ENCODE measurements at places on chromosomes 6 and 20.

DNA sequence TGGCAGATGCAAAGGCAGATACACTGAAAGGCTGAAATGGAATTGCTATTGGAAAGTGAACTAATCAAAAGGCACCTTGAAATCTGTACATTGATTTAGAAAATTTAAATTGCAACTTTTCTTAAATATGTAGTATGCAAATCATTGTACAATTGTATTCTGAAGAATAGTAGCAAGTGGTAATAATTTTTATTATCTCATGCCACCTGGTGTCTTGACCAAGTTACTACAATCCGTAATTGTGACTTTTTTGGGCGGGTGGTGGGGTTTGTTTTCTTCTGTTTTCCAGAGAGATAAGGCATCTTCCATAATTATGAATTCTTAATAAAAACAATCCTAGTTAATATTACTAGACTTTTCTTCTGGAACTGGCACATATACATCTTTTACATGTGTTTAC is 12.5 kb upstream of the BCKDHB start:
- no peak for DNase-seq

- DNase-seq: no peak
Measured at GRCh38 chr20:362271-363254, 15.7 kb downstream of the NRSN2 start.

DNA sequence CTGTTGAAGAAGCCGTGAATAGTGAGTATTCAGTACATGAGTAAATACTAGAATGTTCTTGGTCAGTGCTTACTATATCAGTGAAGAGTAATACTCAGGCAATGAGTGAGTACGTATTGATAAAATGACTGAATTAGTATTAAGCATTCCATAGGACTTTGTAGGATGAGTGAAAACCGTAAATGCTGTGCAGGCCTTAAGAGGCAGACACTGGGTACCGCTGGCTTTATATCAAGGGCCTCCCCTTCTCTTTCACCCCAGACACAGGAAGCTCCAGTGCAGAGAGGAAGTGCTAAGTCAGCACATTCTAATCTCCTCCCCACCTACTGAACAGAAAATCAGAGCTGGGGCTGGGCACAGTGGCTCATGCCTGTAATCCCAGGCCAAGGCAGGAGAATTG is 24.2 kb downstream of the POFUT1 start:
- no peak for DNase-seq

DNA sequence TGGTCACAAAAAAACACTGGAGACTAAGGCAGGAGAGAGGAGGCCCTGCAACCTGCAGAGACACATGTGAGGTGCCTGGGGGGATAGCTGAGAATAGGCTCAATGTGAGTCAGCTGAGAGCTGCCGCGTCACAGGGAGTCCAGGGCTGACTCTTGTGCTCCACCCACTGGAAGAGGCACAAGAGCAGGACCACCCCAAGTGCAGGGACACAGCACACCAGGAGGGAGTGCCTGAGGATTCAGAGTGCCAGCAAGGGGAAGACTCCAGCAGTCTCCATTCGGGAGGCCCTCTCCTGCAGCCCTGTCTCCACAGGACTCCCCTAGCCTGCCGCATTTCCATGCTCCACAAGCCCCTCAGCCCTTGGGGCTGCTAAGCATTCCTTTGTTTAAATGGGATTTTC is 105.5 kb downstream of the HUS1B start:
- no peak for DNase-seq

DNA sequence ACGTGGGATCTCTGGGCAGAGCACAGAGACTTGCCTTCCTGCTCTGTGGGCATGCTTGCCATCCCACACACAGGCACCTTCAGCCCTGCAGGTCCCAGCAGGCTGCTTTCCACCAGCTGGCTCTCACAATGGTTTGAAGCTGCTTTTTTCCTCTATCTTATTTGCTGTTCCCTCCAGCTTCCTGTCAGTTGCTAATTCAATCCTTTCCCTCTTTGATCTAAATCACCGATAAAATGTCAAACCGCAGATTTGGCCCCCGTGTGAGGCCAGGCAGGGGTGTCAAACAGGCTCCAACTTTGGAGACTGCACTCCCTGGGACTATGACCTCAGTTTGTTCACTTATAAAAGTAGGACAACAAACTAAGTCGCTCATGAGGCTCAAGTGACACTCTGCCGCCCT is 40.6 kb upstream of the PCMTD2 start:
- DNase-seq: no peak

GRCh38 chr6:14852375-14852774 is 393.5 kb upstream of the JARID2 start:
- DNase-seq: no peak

DNA sequence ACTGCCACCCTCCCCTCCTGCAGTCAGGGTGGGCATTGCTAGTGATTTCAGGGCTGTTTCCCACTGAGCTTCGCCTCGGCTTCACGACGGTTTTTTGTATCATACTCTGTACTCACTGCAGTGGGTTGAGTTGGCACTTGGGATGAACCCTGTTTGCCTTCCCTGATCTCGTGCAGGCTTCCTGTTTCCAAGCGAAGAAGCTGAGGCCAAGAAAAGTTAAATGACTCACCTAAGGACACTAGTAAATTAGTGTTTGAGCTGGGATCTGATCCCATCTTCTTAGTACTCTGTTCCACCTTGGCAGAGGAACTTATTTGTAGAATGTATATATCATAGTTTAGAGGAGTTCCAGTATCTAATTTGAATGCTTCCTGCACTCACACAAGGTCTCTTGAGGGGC is 50.3 kb upstream of the VSTM2L start:
- DNase-seq: no peak

DNA sequence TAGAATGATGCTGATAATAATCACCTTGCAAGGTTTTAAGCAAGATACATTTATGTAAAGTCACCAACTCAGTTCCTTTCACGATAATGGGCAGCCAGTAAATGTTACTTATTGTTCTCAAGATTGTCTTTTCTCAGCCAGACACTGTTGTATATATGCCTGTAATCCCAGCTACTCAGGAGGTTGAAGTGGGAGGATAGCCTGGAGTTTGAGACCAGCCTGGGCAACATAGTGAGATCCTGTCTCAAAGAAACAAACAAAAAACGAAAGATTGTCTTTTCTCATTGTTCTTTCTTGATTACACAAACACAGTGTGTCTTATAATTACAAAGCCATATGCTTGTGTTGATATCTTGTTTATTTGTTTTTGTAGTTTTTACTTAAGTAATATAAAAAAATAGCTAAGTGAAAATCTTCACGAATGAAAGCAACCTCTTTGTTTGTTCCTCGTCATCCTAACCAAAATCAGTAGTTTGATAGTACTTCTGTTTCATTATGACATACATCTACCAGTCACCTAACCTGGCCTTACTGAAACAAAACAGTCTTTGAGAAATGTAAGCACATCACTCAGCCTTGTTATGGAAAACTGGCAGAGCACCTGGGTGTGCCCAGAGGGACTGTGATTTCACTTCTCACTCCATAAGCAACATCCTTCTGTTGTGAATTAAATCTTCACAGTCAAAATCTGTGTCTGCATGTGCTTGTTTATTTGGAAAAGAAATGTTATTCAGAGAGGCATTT is 436.2 kb upstream of the SOX4 start:
- no peak for DNase-seq

- DNase-seq: no peak
Measured at GRCh38 chr6:149842331-149842730, 21.8 kb downstream of the LRP11 start.

DNA sequence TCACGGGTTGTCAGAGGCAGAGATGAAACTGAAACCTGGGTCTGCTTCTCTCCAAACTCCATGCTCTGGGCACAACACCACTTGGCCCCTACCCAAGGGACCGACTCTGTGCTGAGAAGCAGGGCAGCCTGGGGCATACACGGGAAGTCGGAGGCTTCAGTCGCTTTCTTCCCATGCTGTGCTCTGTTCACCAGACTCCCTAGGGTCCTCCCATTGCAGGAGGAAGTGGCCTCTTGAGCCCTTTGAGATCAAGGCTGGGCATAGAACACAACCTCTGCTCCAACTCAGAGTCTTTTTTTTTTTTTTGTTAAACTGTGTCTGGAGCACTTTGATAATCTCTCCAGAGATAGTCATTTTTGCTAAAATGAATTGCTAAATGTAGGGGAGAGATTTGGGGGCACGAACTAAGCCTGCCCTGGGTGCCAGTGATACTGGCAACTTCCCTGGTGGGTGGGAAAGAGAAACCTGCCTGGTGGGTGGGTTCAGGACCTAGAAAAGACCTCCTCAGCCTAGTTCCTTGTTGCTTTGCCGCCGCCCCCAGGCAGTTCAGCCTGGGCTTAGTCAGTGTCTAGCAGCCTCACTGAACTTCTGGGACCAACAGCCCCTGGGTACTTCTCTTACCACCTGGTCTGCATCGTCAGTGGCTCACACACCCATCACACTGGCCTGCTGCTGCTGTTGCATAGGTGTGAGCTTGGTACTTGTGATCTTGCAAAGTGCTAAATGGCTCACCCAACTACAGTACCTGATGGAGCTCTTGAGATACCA is 62.0 kb downstream of the PPP1R14C start:
- no peak for DNase-seq

- DNase-seq: no peak
Measured at GRCh38 chr6:157498817-157499216, 117.8 kb downstream of the ZDHHC14 start.

DNA sequence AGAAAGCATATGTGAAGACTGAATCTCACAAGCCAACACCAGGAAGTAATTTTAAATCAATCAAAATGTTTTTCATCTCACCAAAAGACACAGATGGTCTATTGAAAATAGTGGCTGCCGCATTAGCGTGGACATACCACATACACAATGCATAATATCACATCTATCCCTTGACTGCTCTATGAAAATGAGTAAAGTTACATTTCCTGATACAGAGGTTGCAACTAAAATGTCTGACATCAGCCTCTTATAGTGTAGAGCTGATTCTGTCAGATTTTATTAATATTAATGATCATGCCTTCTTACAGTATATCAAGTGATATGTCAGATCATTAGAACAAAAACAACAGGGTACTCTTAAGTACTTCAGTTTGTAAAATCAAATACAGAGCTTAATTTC is 339.8 kb upstream of the EPHA7 start:
- DNase-seq: no peak

DNA sequence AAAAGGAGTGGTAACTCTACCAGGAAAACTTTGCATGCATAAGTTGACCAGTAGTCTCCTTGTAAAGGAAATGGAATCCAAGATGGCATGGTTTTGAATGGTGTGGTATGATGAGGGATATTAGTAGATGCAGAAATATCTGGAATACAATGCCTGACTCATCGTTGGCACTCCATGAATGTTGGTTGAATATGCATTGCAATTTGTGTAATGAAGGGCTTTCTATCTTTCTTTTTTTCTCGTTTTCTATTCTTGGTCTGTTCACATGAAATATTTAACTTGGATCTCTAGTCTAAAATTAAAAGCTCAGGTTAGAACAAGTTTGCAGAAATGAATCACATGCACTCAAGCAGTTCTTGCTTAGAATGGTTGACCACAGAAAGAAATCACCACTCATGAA is 277.3 kb upstream of the PRND start:
- DNase-seq: no peak

Data from T1000 (cell line).